ENCODE measurements at places on chromosomes 16 and 17. TPM values are rescaled to one million over a fixed set of nuclear protein-coding genes. Genes with fewer than 3 reads are reported as not detected.

The RANBP10 gene
- total RNA-seq: 7.7 TPM

The RNF222 gene
- not detected for total RNA-seq

The LDHD gene
- 1.5 TPM for total RNA-seq

The ZNF287 gene
- total RNA-seq: 5.3 TPM

The CIBAR2 gene
- total RNA-seq: not detected

The CD68 gene
- 20.6 TPM for total RNA-seq

The KCNG4 gene
- not detected for total RNA-seq

The BORCS6 gene
- total RNA-seq: 7.6 TPM

The SLX1A gene
- 36.4 TPM for total RNA-seq

The DNASE1L2 gene
- total RNA-seq: 0.86 TPM

The COPS3 gene
- 87.1 TPM for total RNA-seq

The ABCC6 gene
- total RNA-seq: 0.29 TPM

Measured in placental pericyte (primary cell).